ENCODE measurements at places on chromosomes 2 and 18.

DNA sequence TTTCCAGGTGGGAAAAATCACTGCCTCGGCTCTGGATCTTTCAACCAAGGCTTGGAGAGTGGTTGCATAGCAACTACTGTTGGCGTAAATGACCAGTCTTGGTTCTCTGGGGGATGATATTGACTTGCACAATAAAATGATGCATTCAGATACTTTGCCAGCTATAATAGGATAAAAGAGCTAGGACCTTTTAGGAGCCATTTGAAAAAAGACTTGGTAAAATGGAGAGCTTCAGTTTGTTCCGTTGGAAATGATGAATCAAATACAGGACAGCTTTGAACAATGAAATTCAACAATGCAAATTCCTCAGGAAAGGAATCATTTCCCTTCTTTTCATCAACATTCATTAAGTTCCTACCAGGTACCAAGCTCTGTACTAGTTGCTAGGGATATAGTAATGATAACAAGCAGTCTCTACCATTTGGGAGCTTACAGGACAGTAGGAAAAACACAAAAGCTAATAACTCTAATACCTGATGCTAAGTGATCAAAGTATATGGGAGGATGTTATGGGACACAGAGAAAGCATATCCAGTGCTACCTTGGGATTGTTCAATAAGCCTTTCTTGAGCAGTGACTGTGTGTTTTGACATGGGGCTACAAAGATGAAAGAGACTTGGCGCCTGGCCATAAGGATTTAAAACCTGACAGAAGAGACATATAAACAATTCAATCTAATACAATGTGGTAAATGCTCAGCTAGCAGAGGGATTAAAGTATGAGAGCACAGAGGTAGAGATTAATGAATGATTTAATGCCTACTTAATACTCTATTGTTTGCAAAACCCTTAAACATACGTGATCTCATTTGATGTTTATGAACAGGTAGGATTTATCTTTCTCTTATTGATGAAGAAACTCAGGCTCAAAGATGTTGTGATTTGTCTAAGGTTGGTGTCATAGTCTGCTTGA is 110.7 kb downstream of the QPCT start:
- DNase-seq, result peak; percentile 54

- DNase-seq, result no peak
Observed at GRCh38 chr2:98376301-98376910, 30.1 kb downstream of the CNGA3 start.

- DNase-seq, result no peak
Observed at GRCh38 chr2:216887138-216887537, 27.3 kb upstream of the TNP1 start.

DNA sequence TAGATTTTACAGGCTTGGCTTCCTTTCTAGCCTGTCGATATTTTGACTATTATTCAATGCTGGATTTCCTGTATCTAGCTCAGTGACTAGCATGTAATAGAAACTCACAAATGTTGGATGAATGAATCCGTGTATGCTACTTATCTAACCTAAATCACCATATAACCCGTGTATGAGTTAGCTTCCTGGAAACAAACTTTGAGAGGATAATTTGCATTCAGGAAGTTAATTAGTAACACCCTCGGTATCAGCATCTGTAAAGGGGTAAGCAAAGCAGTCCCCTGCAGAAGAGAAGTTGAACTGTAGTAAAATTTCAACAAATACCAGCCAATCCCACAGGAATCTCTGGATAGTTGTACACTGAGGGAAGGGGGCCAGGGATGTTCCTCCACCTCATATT is 269.4 kb upstream of the LRATD1 start:
- DNase-seq, result no peak

DNA sequence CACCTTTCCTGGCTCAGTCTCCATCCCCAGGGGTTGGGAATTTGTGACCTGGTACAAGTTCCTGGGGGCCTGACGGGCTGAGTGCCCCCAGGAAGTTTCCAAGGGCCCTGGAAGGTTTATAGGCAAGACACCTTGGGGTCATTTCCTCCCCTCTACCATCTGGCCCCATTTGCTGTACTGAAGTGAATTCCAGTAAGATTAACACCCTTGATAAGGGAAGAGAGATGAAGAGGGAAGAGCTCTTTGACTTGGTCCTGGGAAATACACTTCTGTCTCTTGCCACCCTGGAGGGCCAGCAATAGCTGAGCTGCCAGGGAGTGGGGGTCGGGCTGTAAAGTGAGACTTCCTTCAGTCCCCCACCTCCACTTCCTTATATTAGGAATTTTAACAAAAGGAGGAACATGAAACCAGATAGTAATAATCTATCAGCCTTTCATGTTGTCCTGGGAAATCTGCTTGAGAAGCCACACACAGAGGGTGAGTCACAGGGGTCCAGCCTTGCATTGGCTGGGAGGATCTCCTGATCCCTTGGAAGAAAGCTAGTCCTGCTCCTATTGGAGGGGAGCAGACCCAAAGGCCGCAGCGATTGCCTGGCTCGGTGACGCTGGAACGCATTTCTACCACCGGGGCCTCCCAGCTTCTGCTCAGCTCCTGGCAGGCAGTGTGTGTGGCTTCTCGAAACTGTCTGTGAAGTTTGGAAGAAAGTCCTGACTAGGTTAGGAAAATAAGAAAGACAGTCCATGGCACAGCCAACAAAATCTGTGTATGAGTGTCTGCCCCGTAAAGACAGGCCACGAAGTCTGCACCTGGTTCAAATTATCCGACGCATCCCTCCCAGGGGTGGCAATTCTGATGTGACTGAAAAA is 87.3 kb downstream of the ACAA2 start:
- peak; percentile 100 for DNase-seq

DNA sequence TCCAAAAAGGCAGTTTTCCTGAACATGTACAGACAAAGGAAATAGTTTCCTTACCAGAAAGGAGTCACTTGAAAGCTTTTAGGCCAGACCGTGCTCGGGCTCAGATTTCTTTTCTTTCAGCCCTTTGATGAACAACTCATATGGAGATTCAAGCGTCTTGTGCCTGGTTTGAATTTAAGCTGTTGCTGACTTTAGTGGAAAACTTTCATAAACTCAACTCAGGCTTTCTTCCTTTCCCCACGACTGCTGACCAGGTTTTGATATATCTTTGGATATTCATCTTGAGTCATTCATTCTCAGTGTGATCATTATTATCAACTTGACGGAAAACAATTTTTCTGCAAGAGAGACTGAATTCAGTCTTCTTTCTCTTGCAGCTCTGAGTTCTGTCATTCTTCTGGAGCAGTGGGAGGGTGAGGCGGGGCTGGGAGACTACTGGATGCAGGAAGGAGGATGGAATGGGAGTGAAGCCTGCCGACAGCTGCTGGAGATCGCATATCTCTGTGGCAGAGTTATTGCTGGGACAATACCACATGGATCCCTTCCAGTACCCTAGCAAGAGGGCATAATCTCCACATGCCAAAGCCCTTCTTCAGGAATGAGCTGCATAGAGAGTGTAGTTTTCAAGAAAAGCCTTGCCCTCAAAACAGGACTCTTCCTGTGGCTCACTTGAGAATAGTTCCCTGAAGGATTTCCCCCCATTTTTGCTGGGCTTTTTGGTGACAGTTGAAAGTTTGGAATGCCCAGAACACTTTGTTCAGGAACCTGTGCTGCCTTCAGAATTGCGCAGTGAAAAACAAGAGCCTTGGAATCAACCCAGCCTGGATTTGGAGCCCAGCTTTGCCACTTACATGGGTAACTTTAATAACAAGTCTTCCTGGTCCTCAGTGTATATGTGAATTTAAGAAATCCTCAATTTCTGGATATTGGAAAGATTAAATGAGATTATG is 364.4 kb downstream of the ZNF521 start:
- no peak for DNase-seq

- no peak for DNase-seq
Observed at GRCh38 chr2:57885742-57886141, 160.9 kb upstream of the VRK2 start.

DNA sequence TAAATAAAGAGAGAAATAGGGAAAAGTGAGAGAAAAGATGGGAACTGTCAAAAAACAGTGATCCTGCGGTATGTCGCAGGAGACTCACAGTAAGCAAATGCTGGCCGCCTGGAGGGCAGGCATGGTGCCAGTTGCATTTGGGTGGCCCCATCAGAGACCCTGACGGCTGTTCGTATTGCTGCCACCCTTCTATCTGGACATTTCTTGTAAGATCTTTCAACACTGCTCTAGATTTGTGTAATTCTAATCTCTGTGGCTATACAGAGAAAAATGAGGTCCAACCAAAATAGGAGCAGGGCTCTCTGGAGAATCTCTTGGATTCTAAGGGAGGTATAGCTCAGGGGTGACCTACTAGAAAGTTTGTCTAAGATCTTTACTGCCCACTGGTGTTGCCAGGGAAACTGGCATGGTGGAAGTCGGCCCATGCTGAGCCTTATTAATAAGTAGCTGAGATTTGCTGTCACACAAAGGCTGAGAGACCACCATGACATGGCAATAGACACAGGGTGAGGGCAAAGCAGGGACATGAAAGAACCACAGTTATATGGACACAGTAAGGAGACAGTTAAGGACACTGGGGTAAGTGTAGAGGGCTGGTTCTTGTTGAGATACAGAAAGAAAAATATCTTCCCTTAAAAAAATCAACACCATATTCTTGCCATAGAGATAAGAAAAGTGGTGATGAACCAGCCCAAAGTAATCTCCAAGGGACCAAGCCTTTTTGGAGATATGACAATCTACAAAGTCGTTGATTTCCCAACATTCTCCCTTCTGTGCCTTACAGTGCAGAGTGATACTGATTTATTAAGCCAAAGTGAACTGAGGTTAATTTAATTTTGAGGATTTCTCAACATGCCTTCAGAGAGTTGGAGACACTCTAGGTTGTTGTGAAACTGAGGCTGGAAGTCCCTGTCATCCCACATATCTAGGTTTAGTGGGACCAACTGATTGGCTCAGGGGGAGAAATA is 26.4 kb upstream of the FZD7 start:
- DNase-seq, result no peak

DNA sequence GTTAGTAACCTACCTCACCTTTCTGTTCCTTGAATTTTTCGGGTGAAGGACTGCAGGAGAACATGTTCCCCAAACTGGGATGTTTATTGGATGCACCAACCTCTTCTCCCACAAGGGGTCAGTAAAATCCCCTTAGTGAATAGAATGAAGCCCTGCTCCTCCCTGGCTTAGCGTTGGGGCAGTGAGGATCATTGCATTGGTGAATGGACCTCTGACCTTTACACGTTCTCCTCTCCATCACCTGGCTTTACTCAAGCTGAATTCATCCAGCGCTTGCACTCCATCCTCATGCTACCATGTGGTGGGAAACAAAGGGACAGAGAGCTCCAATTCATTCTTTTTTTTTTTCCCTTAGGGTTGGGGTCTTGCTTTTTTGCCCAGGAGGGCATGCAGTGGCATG is 157.2 kb downstream of the MIB1 start:
- DNase-seq, result peak; percentile 39

GRCh38 chr2:182715121-182715891 is 751 bp upstream of the DNAJC10 start:
- peak; percentile 64 for DNase-seq

GRCh38 chr2:239756031-239756789 is 268.9 kb downstream of the NDUFA10 start:
- no peak for DNase-seq

DNA sequence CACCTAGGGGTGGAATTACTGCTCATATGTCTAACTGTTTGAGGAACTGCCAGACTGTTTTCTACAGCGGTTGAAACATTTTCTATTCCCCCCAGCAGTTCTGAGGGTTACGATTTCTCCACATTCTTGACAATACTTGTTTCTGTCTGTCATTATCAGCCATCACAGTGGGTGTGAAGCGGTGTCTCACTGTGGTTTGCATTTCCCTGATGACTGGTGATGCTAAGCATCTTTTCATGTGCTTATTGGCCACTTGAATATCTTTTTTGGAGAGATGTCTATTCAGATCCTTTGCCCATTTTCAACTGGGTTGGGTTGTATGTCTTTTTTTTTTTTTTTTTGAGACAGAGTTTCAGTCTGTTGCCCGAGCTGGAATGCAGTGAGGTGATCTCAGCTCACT is 63.0 kb downstream of the ADNP2 start:
- DNase-seq, result no peak

- DNase-seq, result no peak
Observed at GRCh38 chr2:50396298-50396631, 635.7 kb downstream of the NRXN1 start.

DNA sequence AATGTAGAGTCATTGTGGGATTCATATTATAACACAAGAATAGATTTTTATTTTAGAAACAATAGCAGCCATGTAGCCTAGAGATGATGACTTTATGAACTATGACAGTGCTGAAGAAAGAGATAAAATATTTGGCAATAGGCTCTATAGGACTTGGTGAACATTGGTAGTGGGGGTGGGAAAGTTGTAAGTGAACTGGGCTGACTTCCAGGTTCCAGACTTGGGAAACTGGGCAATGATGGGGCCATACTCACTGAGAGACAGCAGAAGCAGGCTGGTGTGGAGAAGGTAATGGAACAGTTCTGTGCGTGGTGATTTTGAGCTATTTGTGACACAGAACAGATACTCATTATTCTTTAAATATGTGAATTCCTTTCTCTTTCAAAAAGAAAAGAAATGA is 470.3 kb upstream of the HNRNPA3 start:
- no peak for DNase-seq

GRCh38 chr2:220521551-220521950 is 894.1 kb downstream of the SLC4A3 start:
- DNase-seq, result no peak

- DNase-seq, result peak; percentile 58
Observed at GRCh38 chr2:227789803-227790202, 23.8 kb upstream of the CCL20 start.

- no peak for DNase-seq
Observed at GRCh38 chr2:1654696-1655374, 89.5 kb downstream of the PXDN start.

Measured in iris pigment epithelial cell (primary cell).